H1 (cell line): ENCODE measurements at places on chromosomes 12 and 14.

DNA sequence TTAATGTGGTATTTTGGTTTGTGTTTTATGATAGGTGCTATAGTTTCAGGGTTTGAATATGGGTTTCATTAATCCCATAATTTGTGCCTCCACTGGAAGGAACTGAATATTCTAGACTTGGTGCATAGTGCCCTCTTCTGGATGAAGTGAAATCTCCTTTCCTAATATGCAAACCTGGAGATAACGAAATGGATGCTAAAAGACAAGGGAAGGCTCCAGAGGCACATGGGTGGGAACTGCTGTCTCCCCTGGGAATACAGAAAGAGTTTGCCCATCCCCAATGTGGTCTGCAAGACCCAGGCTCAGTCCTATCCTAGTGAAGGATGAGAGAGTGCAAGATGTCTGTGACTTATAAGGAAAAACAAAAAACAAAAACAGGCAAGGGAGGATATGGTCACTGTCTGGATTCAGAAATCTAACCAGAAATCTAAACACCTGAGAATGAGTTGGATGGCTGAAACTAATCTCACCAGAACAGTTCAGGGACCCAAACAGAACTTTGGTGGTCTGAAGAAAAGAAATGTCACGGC lies 142.3 kb upstream of the TMPO start:
- no peak for DNase-seq
- no peaks in the 10 kb centered on the region for H3K36me3 ChIP-seq
- H3K27ac ChIP-seq: no peak overlapping the region
- no peak overlapping the region for H3K4me3 ChIP-seq

DNA sequence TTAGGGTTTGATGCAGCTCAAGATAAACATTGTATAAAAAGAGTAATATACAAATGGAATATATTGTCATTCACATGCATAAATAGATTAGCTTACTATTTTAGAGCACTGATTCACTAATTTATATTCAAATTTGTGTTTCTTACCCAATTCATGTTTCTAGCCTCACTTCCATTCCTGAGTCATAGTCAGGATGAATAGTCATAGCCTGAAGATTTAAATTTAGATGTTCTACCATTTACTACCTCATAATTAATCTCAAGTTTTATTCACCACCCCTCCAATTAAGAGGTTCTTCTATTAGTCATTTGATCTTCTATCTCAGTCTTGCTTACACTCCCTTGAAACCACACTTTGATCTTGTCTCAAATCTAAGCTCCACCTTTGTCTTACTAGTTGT lies 38.7 kb downstream of the ANO4 start:
- H3K36me3 ChIP-seq: no peaks in the 10 kb centered on the region
- H3K4me3 ChIP-seq: no peak overlapping the region
- H3K27ac ChIP-seq: no peak overlapping the region
- no peak for DNase-seq

GRCh38 chr14:23033801-23034497 lies 751 bp downstream of the PSMB5 start:
- no peaks in the 10 kb centered on the region for H3K27me3 ChIP-seq
- peaks cover 34% of the 10 kb centered on the region for H3K36me3 ChIP-seq
- H3K4me3 ChIP-seq: peak overlapping the region; percentile 91
- no peaks in the 10 kb centered on the region for H3K4me1 ChIP-seq

GRCh38 chr14:104802394-104803184 lies 1.7 kb downstream of the ZBTB42 start:
- no peaks in the 10 kb centered on the region for H3K36me3 ChIP-seq
- DNase-seq: no peak
- peaks cover 12% of the 10 kb centered on the region for H3K4me1 ChIP-seq
- H3K4me3 ChIP-seq: no peak overlapping the region
- peaks cover 53% of the 10 kb centered on the region for H3K27me3 ChIP-seq

- no peak overlapping the region for H3K4me3 ChIP-seq
- H3K27me3 ChIP-seq: no peaks in the 10 kb centered on the region
- no peak overlapping the region for H3K27ac ChIP-seq
- no peaks in the 10 kb centered on the region for H3K36me3 ChIP-seq
Observed at GRCh38 chr12:107405436-107405835, 280.2 kb upstream of the PWP1 start.

DNA sequence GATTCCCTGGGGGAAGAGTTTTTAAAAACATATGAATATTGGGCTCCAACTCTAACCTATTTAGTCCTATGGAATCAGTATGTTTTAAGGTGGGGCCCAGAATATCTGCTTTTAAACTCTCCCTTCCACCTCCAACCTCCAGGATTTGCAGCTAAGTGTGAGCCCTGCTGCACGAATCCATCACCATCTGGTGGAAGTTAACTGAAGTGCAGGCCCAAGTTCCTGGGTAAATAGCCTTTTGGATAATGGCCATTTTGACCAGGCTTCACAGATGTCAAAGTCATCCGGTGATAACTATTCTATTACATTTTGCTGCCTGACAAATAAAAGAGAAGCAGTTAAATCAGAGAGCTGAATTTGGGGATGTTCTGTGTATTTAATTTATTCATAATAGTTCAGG lies 58.1 kb upstream of the RMST start:
- H3K27ac ChIP-seq: no peak overlapping the region
- no peaks in the 10 kb centered on the region for H3K4me1 ChIP-seq
- DNase-seq: no peak
- no peaks in the 10 kb centered on the region for H3K27me3 ChIP-seq

GRCh38 chr14:64673748-64674147 lies 30.5 kb upstream of the PLEKHG3 start:
- no peak overlapping the region for H3K4me3 ChIP-seq
- DNase-seq: no peak
- no peaks in the 10 kb centered on the region for H3K36me3 ChIP-seq
- no peaks in the 10 kb centered on the region for H3K27me3 ChIP-seq

DNA sequence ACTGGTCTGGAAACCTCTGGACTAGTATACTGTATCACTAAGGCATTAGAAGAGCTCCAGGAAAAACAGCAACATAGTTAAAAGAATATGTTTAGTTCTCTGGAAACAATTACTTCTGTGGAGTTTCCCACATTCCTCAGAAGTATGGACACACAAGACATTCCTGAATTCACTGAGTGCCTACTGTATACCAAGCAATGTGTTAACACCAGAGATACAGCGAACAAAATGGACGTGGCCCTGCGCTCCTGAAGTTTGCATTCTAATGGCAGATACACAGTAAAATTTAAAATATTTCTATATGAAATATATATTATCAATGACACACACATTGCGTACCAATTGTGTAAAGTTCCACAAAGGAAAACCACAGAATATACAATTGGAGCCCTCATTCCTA lies 1.1 kb downstream of the ANGEL1 start:
- peak overlapping the region; percentile 74; the same call in 1 of the 2 replicates for H3K4me3 ChIP-seq
- H3K36me3 ChIP-seq: peaks cover 25% of the 10 kb centered on the region; the same call in 1 of the 2 replicates
- H3K27me3 ChIP-seq: no peaks in the 10 kb centered on the region

DNA sequence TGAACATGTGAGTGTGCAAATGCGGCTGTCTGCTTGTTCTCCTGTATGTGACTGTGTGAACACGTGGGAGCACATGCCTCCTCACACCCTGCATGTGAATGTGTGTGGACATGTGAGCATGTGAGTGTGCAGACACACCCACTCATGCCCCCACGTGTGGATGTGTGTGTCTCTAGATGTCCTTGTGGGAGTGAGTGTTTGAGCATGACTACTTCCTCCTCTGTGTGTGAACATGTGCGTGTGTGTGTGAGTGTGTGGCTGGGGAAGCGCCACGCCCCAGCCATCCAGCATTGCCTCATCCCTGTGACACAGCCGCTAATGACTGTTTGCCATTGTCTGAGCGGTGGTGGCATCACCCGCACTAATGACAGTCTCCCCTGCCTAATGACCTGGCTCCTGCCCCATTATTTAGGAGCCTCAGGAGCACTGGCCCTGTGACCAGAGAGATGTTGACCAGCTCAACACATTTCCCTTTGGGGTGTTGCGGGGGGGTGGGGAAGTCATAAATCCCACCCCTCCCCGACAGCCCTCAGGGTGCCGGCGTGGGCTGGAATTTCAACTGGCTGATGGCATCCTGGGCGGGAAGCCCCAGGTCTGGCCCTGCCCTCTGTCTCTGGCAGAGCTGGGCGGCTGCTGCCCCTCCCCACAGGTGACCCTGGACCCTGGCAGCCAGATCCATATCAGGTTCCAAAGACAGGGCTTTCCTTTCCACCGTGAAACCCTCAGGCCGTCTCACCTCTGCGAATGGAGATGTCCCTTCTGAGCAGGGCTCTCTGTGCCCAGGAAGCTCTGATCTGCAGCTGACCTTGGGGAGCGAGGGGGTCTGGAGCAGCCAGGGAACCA lies 11.5 kb upstream of the KRT80 start:
- no peaks in the 10 kb centered on the region for H3K4me1 ChIP-seq
- H3K36me3 ChIP-seq: no peaks in the 10 kb centered on the region
- H3K27ac ChIP-seq: no peak overlapping the region
- H3K4me3 ChIP-seq: no peak overlapping the region

DNA sequence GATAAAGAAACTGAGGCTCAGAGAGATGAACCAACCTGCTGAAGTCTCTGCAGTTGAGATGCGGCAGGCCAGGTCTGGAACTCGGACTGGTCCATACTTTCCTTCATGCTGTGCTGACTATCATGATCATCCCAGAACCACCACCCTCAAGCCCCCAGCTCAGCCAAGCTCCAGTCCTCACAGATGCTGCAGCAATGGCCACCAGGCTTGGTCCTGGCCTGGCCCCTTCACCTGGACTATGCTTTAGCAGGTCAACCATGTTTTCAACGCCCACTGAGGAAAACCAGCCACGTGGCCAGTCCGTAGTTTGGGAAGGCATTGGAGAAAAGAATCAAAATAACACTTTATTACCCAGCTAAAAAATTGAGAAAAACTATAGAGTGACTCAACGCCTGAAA lies 1.4 kb downstream of the GPR68 start:
- H3K4me1 ChIP-seq: no peaks in the 10 kb centered on the region
- DNase-seq: no peak
- H3K36me3 ChIP-seq: no peaks in the 10 kb centered on the region
- no peak overlapping the region for H3K4me3 ChIP-seq
- H3K27ac ChIP-seq: no peak overlapping the region

DNA sequence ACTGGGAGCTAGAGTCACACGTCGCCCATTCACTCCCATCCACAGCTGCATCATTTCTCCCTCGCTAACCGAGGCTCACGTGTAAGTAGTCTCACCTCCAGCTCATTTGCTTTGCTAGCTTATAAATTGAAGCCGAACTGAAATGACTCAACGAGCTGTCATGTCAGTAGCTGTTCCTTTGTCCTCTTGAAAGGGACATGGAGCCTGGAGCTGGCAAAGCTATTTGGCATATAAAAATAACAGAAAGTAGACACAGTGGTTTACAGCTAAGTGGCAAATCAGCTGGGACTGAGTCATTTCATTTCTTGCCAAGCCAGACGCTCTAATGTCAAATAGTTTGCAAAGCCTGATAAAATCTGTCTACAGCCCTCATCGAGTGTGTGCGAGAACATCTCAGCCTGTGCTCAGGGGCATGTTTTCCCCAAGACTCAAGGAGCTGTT lies 114.4 kb upstream of the TMEM233 start:
- no peak for DNase-seq
- no peaks in the 10 kb centered on the region for H3K27me3 ChIP-seq
- H3K4me1 ChIP-seq: no peaks in the 10 kb centered on the region
- no peak overlapping the region for H3K27ac ChIP-seq
